ENCODE measurements at places on chromosomes 1 and 21. TPM values are rescaled to one million over a fixed set of nuclear protein-coding genes. Genes with fewer than 3 reads are reported as not detected.
A peak's percentile ranks its signal among the peaks of the same experiment; 100 is the strongest.

DNA sequence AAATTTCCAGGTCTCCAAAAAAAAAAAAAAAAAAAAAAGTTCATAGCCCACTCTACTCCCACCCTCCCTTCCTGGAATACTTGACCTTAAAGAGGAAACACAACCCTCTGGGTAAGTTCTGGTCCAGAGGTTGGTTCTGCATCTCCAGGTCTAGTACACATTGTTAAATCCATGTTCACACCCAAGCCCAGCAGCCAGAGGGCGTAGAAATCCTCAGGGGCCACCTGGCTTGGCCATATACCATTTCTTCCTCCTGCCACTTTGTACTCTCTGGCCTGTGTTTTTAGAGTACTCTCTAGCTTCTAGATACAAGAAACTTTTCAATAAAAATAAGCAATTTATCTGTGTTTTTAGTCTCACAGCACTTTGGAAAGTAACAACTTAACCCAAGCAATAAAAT is 89.3 kb downstream of the PHTF1 start:
- DNase-seq: no peak

The FCRL1 gene
- total RNA-seq: 0.18 TPM

The PHC2 gene
- 47.2 TPM for total RNA-seq

DNA sequence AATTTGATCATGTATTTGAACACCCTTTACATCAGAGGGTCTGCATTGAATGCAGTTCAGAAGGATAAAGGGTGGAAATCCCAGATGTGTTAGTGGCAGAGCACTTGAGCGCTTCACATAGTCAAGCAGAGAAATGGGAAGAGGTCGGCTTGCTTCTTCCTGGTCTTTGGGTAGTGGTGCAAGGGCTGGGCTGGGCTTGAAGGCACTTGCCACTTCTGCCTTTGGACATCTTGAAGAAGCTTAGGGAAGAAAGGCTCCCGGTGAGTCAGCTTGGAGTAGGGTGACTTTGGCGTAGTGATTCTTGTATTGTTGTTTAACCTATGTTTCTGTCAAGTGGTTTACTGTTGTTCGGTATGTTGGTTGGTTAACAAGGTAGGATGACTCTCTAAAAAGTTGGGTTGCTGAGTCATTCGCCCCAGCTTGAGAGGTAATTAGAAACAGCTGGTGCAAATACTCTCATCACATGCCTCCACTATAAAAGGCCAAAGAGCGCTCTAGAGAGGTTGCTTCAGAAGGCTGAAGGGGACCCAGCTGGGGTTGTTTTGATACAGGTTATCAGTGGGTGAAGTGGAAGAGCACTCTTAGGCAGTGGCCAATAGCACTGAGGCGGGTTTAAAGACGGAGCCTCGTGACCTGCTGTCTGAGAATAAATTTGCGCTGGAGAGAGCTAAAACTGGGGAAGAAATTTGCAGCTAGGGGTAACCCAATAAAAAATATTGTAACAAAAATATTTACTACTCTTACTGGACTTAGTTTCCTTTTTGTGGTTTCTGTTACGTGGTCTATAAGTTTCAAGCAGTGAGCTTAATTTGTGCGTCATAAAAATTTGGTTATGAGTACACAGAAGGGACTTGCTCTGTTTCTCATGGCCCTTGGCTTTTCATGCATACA is 1.4 kb downstream of the BACH1 start:
- no peak for DNase-seq

GRCh38 chr21:27371975-27372331 is 405.1 kb upstream of the ADAMTS5 start:
- DNase-seq: no peak

GRCh38 chr1:169124459-169124858 is 18.0 kb downstream of the ATP1B1 start:
- DNase-seq: no peak

The TTC24 gene
- not detected for total RNA-seq

DNA sequence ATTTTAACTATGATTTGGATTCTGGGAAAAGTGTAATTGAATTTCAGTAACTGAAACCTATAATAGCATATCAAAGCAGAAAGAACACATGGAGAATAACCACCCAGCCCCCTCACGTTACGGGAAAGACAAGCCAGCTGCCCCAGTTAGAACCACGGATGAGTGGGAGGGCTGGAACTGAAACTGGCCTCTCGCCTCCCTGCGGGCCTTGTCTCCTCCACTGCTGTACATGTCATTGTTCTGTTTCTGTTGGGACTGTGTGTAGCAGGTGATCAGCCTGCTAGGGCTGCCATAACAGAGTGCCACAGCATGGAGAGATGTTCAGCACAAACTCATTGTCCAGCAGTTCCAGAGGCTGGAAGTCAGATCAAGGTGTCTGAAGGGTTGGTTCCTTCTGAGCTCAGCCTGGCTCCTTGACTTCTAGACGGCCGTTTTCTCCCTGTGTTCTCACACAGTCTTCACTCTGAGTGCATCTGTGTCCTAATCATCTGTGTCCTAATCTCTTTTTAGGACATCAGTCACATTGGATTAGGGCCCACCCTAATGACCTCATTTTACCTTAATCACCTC is 52.4 kb downstream of the MAP3K21 start:
- DNase-seq: no peak

The CD84 gene
- total RNA-seq: 2.1 TPM

DNA sequence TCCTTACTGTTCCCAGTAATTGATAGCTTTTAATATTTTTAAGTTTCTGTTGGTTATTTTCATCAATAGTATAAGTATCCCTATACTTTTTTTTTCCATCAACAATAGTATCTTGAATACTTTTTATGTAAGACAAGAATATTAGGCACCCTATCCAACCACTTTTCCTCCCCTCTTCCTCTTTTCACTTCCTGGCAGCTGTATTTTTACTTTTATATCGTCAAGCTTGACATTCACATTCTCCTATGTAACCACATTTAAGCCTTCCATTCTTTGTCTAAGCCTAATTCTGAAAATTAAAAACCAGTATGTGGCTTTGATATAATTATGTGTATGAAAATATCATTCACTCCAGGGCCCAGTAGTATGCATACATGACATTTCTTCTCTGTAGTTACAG is 9.3 kb downstream of the TMEM39B start:
- DNase-seq: no peak

- no peak for DNase-seq
These were observed 118.8 kb downstream of the RWDD3 start for GRCh38 chr1:95352767-95353166.

The PTCH2 gene
- 2.4 TPM for total RNA-seq

DNA sequence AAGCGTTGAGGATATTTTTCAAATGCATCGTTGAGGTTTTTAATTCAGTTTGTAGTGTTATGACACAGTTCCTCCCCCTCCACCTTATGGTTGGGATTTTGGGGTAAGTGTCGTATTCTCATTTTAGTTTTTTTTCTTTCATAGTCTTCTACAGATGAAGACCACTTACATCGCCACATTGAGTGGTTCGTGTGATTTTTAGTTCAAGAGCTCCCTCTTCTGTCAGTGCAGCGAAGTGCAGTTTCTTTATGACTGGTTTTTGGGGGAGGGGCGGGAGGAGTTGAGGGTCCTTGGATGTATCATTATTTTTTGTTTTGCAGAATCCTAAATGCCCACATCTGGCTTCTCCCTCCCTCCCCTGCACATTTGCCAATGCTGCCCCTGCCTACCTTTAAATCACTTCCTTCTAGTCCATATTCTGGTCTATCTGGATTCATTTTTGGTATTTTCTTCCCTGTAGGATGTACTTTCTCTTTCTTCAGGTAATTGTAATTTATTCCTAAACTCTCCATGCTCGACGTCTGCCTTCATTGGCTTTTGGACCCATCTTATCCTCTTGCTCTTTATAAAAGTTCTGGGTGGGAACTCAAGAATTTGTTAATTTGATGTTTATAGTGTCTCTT is 433.1 kb downstream of the CAMTA1 start:
- DNase-seq: peak; percentile 40

DNA sequence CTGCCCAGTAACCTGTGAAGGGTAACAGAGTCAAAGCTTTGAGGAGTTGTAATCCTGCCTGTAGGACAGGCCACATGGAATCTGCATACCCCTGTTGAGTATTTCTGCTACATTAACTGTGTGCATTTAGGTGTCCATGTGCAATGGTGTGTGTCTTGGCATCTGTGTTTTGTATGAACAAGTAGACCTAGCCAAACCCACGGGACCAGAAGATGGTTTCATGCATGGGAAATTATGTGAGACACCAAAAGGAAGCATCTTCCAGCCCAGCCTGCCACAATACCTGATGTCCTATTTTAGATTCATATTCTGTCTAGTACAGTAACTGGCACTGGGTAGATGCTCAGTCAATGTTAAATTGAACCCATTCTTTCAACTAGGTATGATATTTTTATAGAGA is 70.8 kb upstream of the KCND3 start:
- no peak for DNase-seq

The FOXD2 gene
- 0.18 TPM for total RNA-seq

The CHI3L1 gene
- total RNA-seq: 0.18 TPM

DNA sequence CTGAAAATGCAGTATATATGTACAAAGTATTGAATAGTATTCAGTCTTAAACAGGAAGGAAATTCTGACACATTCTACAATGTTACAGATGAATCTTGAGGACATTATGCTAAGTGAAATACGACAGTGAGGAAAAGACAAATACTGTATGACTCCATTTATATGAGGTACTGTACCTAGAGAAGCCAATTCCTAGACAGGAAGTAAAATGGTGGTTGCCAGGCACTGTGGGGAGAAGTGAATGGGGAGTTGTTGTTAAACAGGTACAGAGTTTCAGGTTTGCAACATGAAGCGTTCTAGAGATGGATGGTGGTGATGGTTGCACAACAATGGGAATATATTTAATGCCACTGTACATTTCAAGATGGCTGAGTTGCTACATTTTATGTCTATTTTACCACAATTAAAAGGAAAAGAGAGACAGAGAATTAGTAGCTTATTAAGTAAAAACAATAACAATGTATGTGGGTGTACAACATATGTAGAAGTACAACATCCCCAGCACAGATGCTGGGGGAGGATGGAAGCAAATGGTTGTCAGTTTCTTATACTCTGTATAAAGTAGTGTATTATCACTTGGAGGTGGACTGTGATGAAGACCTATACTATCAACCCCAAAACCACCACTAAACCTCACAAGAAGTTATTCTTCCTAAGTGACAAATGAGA is 3.9 kb upstream of the RAB4A start:
- DNase-seq: no peak

DNA sequence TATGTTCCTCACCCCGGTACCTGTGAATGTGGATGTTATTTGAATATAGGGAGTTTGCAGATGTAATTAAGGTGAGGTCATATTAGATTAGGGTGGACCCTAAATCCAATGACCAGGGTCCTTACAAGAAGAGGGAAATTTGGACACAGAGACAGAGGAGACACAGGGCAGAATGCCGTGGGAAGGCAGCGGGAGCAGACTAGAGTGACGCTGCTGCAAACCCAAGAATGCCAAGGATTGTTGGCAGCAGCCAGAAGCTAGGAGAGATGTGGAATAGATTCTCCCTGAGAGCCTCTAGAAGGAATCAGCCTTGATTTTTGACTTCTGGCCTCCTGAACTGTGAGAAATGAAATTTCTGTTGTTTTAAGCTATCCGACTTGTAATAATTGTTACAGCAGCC is 53.6 kb downstream of the SPATA46 start:
- peak; percentile 34 for DNase-seq
